H1 (cell line): ENCODE measurements at places on chromosomes 4 and X.
A peak's percentile ranks its signal among the peaks of the same experiment; 100 is the strongest.

GRCh38 chr4:73021634-73022033 is 47.9 kb downstream of the COX18 start:
- no peak for DNase-seq

DNA sequence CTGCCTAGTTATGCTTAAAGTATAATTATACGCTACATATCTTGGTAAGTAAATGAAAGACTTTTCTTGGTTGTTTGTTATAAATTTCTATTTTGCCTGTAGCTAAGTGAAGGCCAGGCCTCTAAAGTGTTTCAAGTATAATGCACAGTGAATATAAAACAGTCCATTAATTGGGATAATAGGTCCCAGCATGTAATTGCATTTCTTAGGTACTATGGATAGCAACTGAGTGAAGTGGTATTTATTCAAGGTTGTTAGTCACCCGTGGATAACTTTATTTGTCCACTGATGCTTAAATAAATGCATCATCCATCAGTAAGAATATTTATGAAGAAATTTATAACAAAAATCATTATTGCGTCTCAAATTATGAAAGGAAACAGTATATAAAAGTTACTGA is 59.1 kb downstream of the TEX13C start:
- DNase-seq: no peak

DNA sequence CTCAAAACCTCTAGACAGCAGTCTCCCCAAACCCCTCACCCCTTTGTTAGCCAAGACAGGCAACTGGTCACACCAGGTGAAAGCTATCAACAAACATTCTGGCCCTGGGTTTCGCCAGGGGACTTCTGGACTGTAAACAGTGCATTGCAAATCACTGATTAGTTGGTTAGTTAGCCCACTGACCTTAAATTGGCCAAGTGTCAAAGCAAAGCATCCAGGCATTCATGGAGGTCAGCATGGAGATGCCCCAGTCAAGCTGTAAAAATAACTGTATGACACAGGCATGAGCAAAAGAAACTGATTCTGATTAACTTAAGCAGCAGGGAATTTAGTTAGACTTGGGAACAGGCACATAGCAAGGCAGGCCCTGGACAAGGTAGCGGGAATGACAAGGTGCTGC is 156.0 kb upstream of the TTC29 start:
- no peak for DNase-seq

GRCh38 chrX:119004920-119005524 is 30.6 kb downstream of the LONRF3 start:
- no peak for DNase-seq

DNA sequence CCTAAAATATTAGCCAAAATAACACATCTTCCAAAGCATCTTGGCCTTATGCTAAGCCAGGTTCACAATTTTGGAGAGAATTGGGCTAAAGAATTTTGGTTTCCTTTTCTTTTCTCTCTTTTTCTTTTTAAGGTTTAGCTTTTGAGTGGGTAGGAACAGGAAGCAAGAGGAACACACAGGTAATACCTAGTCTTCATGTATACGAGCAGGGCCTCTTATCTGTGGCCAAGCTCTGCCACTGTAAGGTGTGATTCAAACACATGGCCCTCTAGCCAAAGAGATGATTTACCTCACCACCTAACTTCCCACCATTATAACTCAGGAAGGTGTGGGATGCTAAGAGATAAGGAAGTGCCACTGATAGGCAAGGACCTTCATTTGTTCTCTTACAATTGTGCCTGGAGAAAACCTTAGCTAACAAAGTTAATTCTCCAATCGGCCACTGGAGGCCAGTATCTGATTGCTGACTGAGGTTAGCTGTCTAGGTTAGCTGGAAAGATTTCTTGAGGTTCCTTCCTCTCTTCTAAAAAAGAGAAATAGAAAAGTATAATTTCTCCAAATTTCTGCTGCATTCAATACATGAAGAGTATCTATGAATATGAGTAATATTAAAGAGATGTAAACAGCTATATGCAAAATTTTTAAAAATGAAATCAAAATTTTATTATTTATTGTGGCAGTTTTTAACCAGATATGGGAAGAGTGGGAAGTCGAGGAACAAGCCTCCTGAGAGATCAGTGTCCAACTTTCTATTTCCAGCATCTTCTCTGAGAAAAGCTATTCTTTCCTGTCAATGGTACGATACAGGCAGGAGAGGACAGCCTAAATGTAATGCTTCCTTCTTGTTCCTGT is 30.1 kb upstream of the BBS7 start:
- peak; percentile 56 for DNase-seq

DNA sequence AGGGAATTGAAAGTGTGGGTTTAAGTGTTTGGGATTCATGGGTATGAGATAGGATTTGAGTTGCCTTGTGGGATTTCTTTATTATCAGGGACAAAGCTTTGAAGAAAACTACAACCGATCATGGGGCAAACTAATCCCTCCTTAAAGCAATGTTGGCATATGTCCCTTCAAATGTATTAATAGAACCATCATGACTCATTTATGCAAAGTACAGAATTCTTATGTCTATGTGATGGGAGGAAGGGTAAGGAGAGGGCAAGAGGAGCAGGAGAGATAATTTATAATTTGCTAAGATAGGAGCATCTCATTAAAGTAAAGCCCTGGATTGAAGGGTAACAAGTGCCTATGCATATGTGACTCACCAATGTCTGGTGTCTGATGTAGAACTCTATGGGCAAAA is 94.2 kb downstream of the PHEX start:
- DNase-seq: no peak

GRCh38 chr4:17814140-17814539 is 3.4 kb downstream of the NCAPG start:
- no peak for DNase-seq
